Left hindlimb (tissue), 1 donor: ENCODE measurements at places on chromosomes 6 and 20.

- DNase-seq: no peak
These were observed 1089.3 kb upstream of the DEFB115 start for GRCh38 chr20:30168025-30168799.

- DNase-seq: no peak
These were observed 216.2 kb upstream of the SOX4 start for GRCh38 chr6:21377356-21377755.

DNA sequence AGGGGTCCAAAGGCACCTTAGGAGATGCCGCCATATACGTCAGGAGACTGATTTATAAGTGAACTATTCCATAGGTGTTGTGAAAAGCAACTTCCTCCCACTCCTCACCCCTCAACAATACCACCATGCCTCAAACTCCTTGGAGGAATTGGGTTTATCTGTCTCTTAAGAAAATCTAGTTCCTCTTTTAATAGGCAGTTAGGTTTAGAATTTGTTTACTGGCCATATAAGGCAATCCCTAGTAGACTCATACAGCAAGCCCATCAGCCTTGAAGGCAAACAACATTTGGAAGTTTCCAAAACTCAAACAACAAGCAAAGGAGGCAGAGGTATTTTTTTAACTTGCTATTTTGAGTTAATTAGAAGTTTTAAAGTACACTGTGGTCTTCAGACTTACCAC is 66.1 kb downstream of the PRND start:
- DNase-seq: no peak

GRCh38 chr6:44663860-44664634 is 276.5 kb downstream of the CDC5L start:
- DNase-seq: peak; percentile 13

DNA sequence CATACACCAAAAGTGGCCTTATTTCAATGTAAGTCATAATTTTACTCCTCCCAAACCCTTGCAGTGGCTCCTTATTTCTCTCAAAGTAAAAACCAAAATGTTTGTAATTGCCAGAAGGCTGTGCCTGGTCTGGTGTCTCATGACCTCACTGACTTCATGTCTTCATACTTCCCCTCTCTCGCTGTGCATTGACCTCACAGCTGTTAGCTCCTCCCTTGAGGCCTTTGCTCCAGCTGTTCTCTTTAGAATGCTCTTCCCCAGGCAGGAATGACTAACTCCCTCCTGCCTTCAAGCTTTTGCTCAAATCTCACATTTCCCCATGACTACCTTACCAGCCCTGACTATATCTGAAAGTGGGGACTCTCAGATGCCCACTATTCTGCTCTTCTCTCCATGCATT is 83.3 kb downstream of the MTFR2 start:
- no peak for DNase-seq

DNA sequence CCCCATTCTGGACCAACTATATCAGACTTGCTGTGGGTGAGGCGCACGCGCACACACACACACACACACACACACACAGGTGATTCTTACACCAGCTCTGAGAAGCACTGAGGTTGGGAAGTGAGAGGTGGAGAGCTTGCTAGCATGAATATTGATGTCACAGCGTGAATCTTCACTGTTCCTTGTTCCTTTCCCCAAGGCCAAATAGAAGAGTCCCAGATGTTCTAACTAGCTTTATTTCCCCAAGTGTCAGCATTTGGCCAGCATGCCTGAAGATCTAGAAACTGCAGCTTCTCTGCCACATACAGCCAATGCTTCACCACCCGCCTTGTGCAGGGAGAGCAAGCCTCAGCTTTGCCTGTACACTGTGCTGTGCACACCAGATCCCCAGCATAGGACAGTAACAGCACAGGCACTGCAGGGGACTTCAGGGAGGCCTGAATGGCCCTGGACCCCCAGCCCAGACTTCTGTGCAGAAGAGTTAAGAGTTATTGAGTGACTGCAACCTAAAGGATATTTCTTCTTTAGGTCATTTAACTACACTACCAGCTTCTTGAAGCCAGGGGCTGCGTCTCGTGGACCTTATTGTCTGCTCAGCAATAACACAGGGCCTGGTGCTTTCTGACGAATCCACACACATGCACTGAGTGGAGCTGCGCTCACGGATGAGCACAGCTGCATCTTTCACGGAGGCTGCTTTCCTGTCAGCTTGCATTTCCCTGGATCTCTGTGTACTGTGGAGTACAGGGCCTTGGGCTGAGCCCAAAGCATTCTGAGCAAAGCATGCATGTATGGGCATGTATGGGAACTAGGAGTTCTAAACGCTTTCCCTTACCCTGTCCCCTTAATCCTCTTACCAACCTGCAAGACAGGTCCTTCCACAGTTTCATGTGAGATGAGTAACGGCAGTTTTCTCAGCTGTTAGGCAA is 13.9 kb upstream of the CD93 start:
- DNase-seq: no peak

DNA sequence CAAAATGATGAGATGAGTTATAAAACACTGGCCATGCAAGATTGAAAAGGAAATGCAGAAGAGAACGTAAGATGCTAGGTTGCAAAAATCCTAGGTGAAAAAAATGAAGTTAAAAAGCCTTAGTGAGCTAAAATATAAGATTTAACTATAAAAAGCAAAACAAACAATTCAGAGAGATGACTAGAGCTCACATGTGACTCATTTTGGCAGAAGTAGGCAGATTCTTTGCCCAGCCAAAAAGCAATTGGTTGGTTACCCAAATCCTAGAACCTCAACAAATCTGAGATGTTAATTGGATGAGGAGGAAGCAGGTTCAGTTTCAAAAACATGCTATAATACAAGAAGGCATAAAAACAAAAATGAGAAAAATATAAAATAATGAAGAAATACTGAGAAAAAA is 249.1 kb downstream of the OGFRL1 start:
- no peak for DNase-seq

DNA sequence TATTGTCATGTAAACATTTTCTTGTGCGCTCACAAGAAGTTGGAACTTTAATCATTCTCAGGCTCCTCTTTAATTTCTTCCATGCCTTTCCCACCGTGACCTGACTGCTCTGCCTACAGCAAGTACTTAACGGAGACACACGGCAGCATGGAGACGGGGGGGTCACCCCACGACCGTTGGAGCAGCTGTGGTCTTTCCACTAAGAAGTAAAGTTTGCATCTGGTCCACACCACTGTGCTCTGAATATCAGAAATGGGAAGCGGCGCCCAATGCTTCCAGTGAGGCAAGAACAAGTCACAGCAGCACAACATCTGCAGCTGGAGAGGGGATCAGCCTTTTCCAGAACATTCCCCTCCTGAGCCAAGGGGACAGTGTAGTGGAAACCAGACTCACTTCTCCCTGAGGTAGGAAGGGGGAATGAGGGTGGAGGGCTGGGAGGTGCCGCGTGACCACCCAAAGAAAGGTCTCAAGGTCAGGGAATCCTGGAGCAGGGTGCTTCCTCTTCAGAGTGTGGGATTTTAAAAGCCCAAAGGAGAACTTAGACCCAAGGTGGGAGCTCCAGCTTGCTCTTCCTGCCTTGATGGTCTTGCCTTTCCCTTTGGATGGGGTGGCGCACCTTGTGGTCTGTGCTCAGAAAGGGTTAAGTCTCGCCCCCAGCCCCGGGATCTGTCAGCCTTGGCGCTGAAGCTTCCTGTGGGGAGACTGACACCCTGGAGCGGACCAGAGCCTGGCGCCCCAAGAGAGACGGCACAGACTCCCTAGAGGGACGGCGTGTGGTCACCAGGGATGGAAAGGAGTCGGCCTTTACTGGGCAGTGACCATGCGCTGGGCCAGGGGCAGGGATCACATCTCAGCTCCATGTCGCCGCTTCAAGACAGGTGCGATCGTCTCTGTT is 25.6 kb upstream of the SMOC2 start:
- DNase-seq: peak; percentile 67

DNA sequence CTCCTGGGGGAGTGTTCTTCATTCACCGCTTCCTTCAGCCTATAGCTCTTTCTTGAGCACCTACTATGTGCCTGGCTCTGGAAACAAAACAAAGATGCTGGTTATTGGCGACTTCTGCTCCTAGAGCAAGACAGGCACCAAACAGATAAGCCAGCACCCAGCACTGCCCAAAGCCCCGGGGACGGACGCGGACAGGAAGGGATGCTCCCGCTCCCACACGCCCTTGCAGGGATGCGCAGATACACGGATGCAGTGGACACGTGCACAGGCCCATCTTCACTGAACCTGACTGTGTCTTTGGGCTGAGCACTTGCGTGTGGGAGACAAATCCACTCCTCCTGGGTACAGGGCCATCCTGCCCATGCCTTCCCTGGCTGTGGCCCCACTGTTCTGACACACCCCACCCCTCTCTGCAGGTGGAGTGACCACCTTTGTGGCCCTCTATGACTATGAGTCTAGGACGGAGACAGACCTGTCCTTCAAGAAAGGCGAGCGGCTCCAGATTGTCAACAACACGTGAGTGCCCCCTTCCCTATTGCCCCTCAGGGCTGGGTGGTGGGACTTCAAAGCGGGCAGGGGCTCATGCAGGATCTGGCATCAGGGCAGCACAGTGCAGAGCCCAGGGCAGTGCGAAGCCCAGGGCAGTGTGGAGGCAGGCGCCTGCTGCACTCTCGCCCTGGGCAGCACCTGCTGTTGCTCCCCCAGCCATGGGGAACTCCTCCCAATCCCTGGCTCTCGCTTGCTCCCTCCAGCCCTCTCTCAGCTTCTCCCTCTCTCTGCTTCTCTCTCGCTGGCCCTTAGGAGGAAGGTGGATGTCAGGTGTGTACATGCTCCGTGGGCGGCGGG is 39.9 kb downstream of the SRC start:
- no peak for DNase-seq

- DNase-seq: peak; percentile 75
These were observed 123.7 kb upstream of the BTN3A2 start for GRCh38 chr6:26241033-26241895.

DNA sequence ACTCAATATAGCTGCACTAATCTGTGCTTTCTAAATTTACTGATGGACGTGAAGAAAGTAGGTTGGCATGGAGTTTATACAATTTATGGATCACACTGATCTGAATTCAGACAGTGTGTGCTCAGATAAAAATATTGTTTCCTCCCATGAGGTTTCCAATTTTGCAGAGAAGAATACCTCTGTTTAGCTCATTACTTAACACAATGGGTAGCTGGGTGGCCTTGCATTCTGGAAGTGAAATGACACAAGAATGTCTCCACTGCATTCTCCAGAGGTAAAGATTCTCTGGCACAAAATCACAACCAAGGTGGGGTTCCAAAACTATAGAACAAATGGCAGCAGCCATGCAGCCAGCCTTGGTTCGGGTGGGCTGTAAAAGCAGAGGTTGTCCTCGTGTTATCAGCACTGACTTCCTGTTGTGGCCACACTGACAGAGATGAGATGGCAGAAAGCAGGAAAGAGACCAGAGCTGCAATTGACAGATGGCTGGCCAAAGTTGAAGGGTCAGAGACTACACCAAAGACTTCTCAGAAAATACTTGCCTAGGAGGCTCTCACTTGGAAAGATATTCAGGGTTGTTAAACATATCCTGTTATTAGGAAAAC is 50.2 kb downstream of the HDAC2 start:
- DNase-seq: no peak

DNA sequence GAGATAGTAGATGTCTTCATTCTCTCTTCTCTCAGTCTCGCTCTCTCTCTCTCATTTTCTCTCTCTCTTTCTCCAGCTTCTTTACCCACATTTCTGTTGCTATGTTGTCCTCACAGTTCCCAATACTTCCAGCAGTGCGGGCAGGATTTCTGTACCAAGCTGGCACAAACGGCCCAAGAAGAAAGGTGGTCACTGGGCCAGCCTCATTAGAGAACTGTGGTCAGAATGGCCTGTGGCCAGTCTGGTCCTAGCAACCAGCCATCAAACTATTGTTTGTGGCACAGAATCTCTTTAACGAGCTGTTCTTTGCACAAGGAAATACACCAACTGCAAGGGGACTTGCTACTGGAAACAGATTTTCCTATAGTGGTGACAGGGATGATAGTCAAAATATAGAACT is 81.3 kb downstream of the SEL1L2 start:
- no peak for DNase-seq

DNA sequence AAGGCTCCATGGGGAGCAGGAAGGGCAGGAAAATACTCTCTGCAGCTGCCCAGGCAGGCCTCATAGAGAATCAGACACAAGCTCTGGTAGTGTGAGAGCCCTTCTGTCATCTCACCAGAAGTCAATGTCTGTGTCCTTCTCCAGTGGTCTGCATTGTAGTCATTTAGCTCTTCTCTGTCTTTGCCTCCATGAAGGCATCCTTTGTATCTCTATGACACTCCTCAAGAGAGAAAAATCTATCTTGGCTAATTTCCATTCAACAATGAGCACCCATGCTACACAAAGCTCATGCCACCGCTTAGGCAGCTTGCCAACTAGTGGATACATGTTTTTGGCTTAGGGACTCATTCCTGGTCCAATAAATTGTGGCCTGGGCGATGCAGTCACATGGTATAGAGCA is 92.1 kb downstream of the RNF217 start:
- no peak for DNase-seq

DNA sequence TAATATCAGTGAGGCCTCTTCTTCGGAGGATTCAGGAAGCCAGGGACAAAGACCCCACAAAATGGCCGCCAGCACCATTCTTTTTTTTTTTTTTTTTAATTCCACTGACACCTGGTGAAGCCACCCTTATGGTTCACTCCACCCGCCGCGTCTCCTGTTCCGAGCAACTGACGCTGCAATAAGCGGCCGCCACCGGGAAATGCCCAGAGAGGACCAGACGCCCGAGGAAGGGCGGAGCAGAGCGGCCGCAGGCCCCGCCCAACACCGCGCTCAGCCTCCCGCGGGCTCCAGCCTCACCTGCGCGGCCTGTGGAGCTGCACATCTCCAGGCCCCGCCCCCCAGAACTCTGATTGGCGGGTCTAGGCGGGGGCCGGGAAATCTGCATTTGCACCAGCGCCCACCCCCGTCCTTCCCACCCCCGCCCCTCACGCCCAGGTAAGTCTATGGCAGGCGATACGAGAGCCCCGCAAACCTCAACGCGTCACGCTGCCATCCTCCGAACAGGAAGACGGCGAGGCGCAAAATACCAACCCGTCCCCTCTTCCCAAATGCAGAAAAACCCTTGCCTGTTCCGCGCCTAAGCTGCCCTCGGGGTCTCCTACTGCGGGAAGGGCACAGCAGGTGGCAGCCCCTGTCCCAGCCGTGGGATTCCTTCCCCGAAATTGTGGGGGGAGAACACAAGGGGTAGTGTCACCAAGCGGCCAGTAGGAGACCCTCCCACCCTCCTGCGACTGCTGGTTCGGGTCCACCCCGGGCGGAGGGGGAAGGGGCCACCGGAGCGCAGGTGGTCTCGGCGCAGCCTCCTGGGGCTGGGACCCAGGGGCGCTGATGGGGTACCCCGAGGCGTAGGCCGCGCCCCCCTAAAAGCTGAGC is 960 bp downstream of the ATP9A start:
- DNase-seq: peak; percentile 48

DNA sequence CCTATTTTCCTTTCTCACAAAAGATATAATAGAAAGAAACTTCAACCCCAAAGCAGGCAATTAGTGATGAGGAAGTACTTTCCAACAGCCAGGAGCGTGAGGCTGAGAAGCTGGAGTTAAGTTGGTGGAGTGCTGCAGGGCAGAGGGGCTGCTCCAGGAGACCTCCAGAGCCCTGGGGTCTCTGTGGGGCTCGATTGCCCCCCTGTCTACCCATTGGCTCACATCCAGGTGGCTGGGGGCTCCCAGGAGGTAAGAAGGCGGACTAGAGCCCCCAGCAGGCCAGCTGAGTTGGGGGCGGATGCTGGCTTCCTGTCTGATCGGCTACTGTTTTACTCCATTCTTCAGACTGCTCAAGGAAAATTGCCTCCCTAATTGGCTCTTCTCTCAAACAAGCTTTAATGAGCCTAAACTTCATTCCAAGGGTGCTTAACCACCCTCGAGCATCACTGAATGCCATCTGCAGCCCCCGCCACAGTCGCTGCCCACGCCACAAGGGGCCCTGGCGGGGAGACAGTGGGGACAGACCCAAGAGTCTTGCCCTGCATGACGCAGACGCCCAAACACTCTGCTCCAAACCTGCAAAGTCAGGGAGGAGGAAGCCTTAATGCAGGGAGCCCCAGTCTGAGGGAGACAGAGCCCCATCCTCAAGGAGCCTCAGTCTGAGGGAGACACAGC is 78.6 kb downstream of the MDGA1 start:
- DNase-seq: no peak
